ENCODE measurements at places on chromosomes 11 and 22.

- DNase-seq: no peak
These were observed 938 bp downstream of the LAYN start for GRCh38 chr11:111541254-111542061.

GRCh38 chr11:86735451-86736290, 63.3 kb upstream of the ME3 start:
- DNase-seq: no peak

DNA sequence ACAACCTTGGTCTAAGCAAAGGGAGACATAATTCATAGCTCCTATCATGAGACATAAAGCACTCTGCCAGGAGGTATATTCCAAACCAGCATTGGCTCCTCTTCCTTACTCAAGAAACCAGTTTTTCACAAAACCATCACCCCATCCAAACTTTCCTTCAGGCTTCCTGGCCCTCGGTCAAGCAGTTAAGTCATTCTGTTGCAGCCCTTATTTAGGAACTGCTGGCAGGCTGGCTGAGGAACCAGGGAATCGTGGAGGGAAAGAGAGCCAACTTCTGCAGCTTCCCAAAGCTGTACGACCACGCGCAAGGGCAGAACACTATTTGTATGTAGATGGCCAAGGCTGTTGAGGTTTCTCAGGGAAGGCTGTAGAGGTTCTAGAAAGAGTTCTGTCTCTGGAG, 680 bp downstream of the IFT46 start:
- no peak for DNase-seq

DNA sequence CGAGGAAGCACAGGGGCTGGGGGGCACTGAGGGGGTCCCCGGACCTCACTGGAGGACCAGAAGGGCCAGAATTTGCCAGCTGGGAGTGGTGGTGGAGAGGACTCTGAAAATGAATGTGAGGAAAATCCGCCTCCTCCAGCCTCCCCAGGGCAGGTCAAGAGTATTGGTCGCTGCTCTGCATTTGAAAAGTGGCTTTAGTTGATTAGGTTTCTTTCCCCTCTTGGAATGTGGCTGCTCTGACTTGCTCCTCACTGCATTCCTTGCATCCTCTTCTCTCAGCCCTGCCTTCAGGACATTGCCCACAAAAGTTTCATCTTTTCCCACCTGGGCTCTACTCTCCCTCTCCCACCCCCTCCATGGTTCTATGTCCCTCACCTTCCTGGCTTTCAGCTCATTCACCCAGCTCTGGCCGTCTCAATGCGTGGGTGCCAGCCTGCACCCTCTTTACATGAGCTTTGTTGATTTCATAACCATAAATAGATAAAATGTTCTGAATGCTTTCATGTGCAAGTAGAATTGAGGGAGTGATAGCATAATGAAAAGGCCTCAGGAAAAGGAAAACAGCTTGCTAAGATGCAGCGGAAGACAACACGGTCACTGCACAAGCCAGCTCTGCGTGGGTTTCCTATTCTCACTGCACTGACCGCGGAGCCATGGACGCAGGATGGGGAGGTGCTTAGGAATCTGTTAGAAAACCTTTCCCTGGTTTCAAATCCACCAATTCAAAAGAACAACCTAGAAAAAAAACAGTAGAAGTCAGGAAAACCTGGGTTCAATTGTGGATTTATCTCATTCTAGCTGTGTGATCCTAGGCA, 6.5 kb upstream of the NPAS4 start:
- DNase-seq: no peak

- DNase-seq: no peak
These were observed 979 bp downstream of the ZBED5 start for GRCh38 chr11:10856689-10857458.

GRCh38 chr22:38034278-38034882, 22.8 kb upstream of the PICK1 start:
- DNase-seq: no peak

- no peak for DNase-seq
These were observed 13.0 kb downstream of the TBX1 start for GRCh38 chr22:19773470-19774040.

GRCh38 chr22:33492210-33492651, 428.0 kb downstream of the LARGE1 start:
- DNase-seq: no peak

DNA sequence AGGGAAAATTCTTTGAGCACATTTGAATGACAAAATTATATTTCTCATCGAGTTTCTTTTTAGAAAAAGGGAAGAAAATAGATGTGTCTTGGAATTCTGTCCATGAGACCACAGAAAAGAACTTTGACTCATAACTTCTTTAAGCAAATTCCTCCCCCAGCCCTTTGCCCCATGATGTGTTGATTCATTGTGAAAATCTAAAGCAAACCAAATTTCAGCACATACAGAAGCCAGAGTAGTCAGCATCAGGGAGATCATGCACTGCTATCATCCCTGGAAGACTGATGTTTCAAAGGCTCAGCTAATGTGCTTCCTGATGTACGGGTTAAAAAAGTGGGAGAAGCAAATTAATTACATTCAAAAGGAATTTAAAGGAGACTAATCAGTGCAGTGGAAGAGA, 159.7 kb downstream of the FAT3 start:
- no peak for DNase-seq

DNA sequence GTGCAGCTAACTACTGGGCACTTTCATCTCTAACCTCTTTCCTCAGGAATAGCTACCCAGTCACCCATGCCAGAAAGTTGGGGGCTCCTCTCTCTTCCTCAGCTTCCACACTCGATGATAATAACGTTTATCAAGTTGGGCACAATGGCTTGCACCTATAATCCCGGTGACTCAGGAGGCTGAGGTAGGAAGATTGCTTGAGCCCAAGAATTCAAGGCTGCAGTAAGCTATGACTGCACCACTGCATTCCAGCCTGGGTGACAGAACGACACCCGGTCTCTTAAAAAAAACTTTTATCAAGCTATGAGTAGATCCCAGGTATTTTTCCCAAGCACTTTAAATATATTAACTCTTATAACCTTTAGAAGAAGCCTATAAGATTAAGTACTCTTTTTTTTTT, 2.0 kb downstream of the SF3A1 start:
- no peak for DNase-seq

DNA sequence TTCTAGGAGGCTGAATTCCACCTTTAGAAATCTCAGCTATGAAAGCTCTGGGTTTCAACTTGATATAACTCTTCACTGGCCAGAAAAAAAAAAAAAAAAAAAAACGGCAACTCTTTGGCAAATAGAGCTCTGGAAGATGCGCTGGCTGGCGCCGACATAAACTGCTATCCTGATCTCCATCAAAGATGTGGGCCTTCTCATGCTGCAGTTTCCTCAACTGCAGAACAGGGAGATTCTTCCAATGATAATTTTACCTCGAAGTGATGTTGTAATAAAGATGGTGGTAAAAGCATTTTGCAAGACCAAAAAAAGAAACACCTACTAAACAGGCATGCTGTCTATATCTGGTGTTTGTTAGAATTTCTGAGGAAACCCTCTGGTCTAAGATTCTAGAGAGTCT, 20.3 kb downstream of the FLI1 start:
- DNase-seq: no peak

- DNase-seq: no peak
These were observed 6.0 kb downstream of the CBX6 start for GRCh38 chr22:38866024-38866398.

GRCh38 chr11:120141768-120142423, 4.0 kb upstream of the TRIM29 start:
- DNase-seq: no peak

DNA sequence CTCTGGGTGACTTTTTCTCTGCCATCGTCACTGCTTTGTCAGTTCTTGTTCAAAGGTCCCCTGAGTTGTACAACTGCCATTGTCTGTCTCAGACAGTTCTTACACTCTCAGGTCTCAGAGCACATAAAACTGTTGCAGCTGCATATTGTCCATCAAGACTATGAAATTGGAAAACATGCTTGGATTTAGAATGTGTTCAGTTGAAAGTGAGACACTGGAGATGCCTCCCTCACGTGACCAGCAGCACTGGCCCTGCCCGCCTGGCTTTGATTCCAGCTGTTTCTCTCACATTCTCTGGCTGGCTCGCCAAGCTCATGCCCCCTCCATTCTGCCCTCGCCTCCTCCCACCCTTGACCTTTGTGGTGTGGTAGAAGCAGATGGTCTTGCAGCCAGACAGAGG, 244.2 kb downstream of the NTM start:
- no peak for DNase-seq

Measured in stimulated activated CD8-positive, alpha-beta memory T cell treated with anti-CD3 and anti-CD28 coated beads, Interleukin-4, amount 100 ng/mL, for 1 hour (primary cell).